ENCODE measurements at places on chromosomes 2 and 18.
A peak's percentile ranks its signal among the peaks of the same experiment; 100 is the strongest.

GRCh38 chr2:6031200-6031867 lies 339.1 kb downstream of the SOX11 start:
- no peak for DNase-seq

DNA sequence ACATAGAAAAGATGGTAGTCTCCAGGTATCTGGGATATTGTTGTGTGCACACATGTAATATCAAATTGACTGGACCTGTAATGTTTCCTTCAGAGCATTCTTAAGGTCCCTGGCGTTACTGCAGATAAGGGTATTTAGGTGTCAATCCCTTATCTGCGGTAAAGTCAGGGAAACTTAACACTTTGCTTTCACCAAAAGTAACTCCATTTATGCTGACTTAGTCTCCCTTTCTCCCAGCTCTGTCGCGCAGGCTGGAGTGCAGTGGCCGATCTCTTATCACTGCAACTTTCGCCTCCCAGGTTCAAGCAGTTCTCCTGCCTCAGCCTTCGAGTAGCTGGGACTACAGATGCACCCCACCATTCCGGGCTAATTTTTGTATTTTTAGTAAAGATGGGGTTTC lies 1.8 kb downstream of the CNNM3 start:
- no peak for DNase-seq

GRCh38 chr2:176599796-176600485 lies 330.7 kb downstream of the MTX2 start:
- DNase-seq = no peak

- no peak for DNase-seq
Observed at GRCh38 chr2:47236503-47237215, 81.6 kb upstream of the STPG4 start.

- no peak for DNase-seq
Observed at GRCh38 chr2:70822843-70823242, 2.4 kb upstream of the CLEC4F start.

DNA sequence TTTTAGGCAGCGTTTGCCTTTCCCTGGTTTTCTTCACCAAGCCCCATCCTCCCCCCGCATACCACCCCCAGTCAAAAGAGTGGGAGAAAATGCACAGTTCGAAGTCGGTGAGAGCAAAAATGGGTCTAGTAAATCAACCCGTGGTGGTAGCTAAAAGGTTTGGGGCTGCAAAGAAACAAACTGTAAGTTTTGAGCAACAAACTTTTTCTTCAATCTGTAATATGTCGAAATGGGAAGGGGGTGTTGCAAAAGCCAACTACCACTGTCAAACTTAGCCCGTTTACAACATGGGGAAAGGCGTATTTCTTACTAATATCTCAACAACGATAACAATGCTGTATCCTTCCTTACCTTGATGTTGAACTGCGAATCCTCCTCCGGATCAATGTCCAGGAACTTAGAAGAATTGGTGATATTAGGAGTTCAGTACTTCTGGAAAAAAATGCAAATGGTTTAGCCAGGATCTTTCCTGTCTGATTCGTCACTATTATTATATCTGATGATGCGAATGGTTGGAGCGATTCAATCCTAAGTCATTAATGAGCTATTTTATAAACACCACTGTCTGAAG lies 2.4 kb upstream of the SATB2 start:
- DNase-seq = no peak

- DNase-seq = no peak
Observed at GRCh38 chr2:240235811-240236210, 95.4 kb upstream of the OTOS start.

- peak; percentile 53 for DNase-seq
Observed at GRCh38 chr2:189836644-189837043, 52.4 kb downstream of the PMS1 start.

All from LNCaP clone FGC (cell line).